Adipocyte (in vitro differentiated cells): ENCODE measurements at places on chromosomes 1 and 21.
A peak's percentile ranks its signal among the peaks of the same experiment; 100 is the strongest.

DNA sequence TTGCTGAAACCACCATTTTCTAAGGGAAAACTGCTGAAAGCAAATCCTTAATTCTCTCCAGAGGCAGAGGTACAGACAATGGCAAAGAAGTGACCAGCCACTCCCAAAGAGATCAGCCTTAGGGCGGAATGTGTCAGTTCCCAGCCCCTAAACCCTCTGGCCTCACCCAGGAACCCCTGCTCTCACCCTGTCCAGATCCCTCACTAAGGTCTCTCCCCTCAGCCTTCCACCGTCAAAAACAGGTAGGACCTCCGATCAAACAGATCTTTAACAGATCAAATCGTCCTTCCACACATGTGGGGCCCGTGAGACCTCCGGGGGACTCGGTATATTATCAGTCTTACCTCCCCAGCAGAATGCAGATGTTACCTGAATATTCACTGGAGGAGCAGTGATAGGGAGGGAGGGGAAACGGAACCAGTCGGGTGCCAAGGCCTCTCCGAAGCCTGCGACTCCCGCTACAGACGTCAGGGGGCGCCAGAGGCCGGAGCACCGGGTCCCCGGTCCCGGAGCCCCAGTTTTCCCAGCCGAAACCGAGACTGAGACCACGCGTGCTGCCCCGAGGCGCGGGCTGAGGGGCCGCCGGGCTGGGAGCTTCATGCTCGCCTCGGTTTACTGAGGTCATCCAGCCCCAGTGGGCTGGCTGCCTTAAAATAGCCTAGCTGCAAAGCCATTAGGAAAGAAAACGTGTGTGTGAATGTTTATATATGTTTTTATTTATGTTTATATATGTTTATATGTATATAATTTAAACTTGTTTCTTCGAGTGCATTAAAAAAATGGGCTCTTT lies 23.6 kb downstream of the GPA33 start:
- DNase-seq, result peak; percentile 86

DNA sequence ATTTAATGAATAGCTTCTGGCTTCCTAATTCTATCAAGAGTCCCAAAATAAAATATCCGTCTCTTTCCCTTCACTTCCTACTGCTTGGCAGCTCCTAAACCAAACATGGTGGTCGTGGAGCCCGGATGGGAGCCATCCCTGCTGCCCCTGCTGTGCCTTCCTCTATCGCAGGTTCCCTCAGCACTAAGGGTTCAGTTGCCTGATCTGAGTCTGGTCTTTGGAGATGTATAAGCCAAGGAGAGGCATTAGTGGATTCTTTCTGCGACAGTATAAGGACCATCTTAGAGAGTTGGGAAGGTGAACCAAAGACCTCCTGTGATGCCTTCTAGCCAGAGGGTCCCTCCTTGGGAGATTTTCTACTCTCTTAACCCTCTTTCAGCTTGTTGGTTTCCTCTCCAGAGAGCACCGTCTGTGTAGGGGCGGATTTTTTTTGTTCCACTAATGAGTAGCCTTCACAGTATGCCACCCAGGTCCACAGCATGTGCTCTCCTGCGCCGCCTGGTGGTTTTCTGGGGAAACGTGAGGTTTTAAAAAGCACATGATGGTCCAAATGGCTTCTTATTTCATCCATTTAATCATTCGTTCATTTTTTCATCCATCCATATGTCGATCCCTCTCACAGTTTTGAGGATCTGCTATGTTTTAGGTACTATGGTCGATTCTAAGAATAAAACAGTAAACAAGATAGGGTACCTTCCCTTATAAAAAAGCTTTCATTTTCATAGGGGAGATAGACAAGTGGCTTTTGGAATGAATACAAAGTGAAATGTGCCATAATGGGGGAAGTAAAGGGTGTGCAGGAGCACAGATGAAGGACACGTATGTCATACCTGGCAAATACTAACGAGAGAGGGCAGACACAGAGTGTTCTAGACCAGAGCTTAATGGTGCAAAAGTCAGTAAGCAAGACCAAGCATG lies 71.0 kb downstream of the NFASC start:
- DNase-seq, result peak; percentile 55

DNA sequence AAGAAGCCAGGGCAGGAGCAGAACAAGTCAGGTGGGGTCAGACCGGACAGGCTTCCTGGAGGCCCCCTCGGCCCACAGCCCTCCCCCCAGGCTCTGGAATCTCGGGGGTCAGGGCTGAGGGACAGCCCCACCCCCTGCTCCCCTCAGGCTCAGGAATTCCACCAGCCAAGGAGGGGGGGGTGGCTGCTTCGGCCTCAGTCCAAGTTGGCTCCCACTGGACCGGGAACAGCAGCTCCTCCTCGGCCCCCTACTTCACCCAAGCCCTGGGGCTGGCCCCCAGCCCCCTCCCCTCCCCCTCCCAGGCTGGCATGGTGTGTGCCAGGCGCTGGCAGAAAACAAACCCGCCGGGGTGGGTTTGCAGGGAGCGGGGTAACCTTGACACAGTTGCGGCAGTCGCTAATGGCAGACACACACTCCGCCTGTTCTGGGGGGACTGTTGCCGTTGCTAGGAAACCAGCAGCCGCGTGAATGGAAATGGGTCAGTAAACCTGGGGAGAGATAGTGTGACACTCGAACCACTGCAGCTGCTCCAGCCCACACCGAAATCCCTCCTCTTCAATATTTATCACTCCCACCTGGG lies 32.4 kb downstream of the AHDC1 start:
- no peak for DNase-seq

- DNase-seq, result peak; percentile 52
Measured at GRCh38 chr21:37087188-37087587, 14.1 kb downstream of the TTC3 start.

GRCh38 chr1:4062041-4062440 lies 162.0 kb upstream of the C1orf174 start:
- no peak for DNase-seq

DNA sequence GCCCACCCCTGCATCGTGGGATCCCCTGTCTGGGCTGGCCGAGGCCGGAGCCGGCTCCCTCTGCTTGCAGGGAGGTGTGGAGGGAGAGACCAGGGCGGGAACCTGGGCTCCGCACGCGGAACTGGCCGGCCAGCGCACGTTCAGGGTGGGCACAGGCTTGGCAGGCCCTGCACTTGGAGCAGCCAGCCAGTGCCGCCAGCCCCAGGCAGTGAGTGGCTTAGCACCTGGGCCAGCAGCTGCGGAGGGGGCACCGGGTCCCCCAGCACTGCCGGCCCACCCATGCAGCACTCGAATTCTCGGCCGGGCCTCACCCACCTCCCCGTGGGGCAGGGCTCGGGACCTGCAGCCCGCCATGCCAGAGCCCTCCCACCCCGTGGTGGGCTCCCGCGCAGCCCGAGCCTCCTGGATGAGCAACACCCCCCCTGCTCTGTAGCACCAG lies 422.6 kb downstream of the AMY1C start:
- DNase-seq, result no peak

DNA sequence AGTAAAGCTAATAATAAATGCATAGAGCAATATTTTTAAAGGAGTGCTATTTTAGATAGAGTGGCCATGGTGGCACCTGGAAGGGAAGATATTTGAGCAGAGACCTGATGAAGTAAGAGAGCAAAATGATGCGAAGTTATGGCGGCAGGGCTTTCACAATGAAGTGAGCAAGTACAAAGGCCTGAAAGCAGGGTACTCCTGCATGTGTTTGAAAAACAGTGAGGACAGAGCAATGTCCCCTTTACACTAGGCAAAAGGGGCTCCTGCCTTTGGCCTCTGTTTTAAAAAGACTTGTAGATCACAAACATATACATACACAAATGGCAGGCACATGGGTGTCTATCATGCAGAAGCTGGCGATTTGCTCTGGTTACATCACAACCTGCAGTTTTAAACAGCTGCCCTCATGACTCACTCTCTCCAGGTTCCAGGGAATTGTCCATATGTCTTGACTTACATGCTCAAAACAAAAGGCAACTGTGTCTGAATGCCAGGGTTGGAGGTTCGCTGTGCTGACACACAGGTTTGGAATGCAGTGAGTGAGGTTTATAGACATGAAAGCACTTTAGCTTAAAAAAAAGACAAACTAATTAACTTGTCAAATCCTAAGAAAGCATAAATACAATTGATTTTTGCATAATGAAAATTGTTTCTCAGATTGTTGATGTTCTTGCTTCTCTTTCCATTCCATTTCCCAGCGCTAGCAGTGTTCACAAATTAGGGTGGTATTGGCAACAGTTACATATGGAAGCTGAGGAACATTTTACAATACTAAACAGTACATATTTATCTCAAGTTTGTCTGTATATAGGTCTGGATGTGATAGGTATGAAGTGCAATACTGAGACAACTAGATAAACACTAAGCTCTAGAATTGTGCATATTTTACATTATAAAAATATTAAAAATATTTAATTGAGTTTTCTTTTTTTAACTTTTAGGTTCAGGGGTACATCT lies 313.9 kb downstream of the BARHL2 start:
- peak; percentile 90 for DNase-seq

DNA sequence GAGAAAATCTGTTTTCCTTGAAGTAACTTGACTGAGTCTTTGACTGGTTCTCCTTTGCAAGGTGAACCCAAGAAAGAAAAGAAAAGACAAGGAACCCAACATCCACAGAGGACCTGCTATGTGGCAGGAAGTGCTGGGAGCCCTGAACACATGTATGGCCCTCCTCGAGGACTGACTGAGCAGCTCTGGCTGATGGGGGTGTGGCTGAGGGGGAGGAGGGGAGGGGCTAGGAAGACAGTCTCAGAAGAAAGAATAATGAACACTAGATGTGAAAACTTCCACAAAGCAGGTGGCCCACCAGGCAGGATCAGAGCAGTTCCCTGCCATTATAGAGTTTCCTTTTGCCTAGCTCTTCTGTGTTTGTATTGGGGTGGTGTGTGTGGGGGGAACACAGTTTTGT lies 26.1 kb downstream of the NENF start:
- no peak for DNase-seq

DNA sequence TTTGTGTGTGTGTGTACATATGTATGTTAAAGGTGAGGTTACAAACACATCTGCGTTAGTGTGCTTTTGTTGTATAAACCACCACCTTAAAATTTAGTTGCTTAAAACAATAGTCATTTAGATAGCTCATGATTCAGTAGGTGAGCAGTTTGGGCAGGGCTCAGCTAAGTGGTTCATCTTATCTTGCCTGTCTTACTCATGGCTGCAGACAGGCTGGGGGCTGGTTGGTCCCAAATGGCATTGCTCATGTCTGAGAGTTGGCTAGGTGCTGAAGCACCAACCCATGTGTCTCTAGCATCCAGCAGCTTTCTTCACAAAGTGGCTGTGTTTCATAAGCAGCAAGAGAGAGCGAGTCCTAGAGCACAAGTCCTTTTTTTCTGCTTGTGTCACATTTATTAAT lies 91.4 kb downstream of the MACF1 start:
- DNase-seq, result no peak

- DNase-seq, result no peak
Measured at GRCh38 chr1:89499320-89499719, 25.3 kb upstream of the LRRC8B start.

GRCh38 chr1:223731133-223731770 lies 18.9 kb downstream of the CAPN2 start:
- DNase-seq, result peak; percentile 74

DNA sequence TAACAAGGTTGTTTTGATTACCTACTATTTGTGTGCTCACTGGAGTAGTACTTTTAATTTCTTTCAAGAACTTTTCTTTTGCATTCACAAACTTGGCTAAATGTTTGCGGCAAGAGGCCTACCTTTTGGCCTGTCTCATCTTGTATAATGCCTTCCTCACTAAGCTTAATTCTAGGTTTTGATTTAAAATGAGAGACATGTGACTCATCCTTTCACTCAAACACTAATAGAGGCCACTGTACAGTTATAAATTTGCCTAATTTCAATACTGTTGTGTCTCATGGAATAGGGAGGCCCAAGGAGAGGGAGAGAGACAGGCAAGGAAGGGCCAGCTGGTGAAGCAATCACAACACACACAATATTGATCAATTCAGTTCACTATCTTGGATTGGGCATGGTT lies 66.1 kb downstream of the ZNF644 start:
- DNase-seq, result no peak
